Uterus (tissue), 4 donors: ENCODE measurements at places on chromosomes 5 and 9.

- DNase-seq, result no peak
Measured at GRCh38 chr9:13396418-13396817, 116.9 kb upstream of the MPDZ start.

DNA sequence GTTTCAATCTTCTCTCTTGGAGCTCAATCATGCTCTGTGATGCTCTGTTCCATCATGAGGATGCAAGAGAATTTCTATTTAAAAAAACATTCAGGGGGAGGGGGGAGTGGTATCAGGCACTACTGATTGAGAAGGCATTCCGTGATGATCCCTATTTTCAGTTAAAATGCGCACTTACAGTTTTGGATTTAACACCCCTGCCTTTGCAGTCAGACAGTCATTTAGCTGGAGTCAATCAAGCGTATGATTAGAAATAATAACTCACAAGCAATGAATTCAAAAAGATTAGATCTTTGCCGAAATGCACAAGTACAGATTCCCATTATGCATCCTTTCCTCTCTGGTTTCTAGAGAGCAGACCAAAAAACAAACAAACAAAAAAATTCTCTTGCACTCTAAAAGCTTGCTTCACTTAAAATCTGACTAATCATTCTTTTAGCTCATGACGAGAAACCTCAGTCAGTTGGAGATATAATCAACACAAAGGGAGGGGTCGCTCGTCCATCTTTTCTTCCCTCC lies 55.4 kb downstream of the EFNA5 start:
- DNase-seq, result no peak

DNA sequence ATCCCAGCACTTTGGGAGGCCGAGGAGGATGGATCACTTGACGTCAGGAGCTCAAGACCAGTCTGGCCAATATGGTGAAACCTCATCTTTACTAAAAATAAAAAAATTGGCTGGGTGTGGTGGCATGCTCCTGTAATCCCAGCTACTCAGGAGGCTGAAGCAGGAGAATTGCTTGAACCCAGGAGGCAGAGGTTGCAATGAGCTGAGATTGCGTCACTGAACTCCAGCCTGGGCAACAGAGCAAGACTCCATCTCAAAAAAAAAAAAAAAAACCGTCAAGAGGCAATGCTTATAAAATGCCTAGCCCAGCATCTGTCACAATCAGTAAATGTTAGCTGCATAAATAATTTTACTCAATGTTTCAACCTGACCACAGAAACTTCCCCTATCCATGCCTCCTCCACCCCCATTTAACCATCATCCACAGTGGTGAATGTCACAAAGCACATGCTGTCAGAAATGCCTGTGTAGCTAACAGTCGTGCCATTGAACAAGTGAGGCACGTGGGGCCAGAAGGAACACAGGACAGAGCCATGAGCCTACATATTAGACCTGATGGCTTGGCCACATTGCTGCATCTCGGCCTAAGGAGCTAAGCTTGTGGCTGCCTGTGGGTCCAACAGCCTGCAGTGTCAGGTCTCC lies 16.8 kb upstream of the TCOF1 start:
- DNase-seq, result no peak

- DNase-seq, result no peak
Measured at GRCh38 chr9:91948101-91948596, 1.9 kb downstream of the ROR2 start.

DNA sequence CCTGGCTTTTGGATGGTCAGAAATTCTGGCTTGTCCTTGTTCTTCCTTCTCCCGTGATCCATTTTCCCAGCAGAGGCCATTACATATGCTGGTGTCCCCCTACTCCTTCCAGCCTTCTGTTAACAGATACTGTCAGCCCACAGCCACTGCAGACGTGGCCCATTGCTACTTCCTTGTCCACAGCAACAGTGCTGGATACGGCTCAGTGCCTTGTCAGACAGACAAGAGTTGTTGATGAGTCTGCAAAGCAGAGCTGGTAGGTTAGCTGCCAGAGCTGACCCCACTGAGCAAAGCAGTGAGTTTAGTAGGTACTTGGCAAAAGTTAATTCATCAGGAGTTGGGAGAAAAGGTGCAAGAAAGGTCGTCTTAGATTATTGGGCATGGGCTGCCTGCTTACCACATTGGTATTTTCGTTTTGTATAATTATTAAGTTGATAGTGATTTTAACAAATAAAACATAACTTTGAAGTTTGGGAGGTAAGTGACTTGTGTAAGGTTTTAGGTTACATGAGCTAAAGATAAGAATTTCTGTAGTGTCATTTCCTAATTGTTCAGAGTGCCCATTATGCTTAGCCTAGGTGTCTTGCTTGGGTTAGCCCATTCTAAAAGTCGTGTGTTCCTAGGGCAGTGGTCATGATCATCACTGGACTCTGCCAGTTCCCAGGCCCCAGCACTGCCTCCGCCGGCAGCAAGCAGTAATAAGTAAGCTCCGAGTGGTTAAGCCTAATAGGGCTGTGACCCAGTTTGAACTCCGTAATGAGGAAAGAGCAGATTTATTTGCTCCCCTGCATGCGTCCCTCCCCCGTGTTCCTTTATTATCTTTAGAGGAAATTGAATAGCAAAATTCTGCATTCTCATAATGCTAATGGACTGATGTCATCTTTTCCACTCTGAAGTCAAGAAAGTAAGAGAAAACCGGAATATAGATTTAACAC lies 292.0 kb downstream of the FANCC start:
- peak; percentile 80 for DNase-seq

GRCh38 chr9:121353241-121354061 lies 16.6 kb downstream of the STOM start:
- no peak for DNase-seq

DNA sequence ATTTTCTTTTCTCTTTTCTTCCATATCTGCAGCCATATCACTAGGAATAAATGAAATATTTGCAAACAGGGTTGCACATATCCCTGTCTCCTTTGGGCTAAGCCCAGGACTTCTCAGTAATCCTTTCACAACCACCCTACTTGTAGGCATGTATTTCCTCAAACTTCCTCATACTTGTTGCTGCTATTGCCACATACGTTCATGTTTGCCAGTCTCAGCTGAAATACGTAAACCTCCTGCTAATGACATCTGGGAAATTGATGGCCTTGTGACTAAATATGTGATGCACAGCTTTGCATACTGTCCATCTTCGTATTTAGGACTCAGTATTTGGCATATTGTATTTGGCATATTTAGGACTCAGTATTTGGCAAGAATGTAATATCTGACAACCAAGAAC lies 224.6 kb downstream of the PLK2 start:
- no peak for DNase-seq

DNA sequence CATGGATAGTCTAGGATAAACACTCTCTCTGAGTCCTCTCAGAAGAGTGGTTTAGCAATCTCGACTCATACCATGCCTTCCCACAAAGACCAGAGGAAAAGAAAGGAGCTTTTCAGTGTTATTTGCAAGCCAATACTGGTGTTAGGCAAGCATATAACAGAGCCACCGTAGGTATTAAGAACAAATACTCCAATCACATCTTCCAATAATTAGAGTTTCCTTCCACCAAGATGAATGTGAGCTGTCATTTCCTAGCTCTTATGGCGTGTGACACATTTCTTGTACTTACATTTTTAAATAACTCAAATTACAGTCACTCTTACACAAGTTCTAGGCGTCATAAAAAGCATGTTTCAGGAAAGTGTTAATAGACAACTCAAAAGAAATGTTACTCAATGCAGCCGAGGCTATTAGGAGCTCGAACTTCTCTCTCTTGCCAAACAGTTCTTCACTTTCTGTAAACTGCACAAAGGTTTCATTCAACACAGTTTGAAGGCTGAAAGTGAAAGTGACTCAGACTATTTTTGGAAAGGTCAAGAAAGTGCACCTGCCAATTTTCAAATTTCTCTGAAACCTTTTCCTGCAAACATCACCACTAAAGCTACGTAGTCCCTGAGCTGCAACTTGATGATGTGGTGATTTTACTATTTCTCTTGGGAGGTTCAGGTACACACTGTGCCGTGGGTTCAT lies 153.8 kb downstream of the AUH start:
- DNase-seq, result no peak

- DNase-seq, result peak; percentile 39
Measured at GRCh38 chr9:37994639-37995347, 74.2 kb downstream of the SHB start.

GRCh38 chr9:17019398-17019797 lies 115.4 kb upstream of the CNTLN start:
- DNase-seq, result no peak

DNA sequence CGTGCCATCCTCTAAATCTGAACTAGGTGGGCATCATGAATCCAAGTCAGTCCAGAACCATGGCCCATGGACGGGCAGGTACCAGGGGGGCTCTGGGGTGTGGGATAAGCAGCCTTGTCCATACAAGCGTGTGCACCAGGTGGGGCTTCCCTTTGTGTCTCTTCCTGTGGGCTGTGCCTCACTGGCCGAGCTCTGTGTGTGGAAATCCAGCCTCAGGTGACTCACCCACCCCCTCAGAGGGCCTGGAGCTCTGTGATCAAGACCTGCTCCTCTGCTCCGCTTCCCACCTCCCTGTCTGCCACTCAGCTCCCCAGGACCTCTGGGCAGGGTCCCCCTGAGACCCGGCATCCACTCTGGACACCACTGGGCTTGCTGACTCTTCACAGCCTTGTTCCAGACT lies 33.0 kb downstream of the GADD45G start:
- no peak for DNase-seq

- no peak for DNase-seq
Measured at GRCh38 chr9:136373300-136374182, at the start of gene CARD9. Gene CARD9 (minus strand): TSS chr9:136373669. CDS start chr9:136372078, 1,591 bp downstream.
